AG09309 (cell line): ENCODE measurements at places on chromosomes 3 and 15.

DNA sequence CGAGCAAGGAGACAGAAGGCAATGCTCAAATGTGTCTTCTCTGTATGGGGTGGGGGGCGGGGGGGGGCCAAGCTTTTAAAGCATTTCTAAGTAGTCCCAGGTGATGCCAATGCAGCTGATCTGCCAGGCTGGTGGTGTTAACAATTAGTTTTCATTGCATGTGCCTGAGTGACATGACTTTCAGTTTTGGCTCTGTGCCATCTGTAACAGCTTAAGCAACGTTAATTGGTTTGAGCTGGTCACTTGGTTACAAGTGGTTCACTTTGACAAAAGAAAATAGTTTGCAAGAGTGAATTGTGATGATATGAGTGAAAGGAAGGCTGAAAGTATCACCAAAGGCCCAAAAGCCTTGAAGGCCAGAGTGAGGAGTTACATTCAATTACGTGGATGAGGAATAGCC, 26.4 kb upstream of the LRIG1 start:
- no peak for DNase-seq

DNA sequence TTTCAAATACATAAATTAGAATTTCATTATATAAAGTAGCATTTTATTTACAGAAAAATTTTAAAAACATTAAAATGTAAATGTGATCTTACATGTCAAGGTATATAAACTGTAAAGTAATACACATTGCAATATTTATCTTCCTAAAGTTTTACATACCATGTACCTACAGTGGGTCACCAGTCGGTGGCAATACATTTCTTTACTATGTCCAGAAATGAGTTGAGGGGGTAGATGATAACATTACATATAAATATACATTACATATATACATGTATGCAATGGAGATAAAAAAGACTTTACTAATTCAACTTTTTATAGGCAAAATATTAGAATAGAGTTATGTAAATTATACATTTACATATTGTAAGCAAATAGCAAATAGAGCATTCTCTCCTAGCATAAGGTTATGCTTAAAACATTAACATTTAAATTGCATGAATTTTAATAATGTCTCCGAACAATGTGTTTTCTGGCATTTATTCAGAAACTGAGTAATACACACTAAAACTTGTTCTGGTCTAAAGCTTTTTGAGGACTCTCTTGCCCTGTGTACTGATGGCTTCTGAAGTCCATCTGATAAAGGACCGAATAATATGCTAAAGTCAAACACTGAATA, 93.3 kb upstream of the NLGN1 start:
- no peak for DNase-seq

- DNase-seq: no peak
These were observed 168.1 kb upstream of the SATB1 start for GRCh38 chr3:18593231-18593630.

DNA sequence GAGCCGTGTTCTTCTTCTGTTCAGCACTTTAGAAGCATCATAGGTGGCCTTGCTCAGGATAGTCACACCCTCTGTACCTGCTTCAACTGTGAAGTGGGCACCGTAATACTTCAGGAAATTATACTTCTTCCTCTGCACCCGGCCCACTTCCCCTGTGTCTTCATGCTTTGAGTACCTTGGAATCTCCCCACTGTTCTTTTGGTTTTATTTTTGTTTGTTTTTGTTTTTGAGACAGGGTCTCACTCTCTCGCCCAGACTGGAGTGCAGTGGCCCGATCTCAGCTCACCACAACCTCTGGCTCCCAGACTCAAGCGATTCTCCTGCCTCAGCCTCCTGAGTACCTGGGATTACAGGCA, 1.7 kb downstream of the P2RY14 start:
- DNase-seq: no peak

GRCh38 chr3:28328188-28329151, 20.1 kb upstream of the ZCWPW2 start:
- no peak for DNase-seq

DNA sequence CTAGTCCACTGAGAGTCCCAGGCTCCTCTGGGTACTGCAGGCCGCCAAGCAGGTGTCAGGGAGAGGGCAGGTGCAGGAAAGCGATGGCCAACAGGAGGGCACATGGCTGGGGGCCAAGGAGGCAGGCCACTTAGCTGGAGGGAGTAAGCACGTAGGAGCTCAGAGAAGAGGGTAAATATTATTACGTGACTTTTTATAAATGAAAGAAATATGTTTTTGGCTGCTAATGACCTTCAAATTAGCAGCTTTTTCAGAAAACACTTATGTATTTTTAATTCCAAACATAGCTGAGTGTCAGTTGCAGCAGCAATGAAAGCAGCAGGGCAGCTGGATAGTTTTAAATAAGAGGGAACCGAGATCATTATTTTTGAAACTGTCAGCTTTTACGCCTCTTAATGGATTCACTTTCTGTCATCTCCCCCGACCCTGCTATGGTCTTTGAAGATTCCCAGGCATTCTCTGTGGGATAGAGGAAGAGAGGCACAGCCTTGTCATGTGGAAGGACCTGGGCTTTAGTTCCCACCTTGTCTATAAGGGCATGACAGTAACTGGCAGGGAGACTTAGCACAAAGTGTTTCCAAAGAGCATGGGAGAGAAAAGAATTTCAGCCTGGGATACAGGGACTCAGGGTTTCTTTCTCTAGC, 477.1 kb downstream of the EPHB1 start:
- no peak for DNase-seq

DNA sequence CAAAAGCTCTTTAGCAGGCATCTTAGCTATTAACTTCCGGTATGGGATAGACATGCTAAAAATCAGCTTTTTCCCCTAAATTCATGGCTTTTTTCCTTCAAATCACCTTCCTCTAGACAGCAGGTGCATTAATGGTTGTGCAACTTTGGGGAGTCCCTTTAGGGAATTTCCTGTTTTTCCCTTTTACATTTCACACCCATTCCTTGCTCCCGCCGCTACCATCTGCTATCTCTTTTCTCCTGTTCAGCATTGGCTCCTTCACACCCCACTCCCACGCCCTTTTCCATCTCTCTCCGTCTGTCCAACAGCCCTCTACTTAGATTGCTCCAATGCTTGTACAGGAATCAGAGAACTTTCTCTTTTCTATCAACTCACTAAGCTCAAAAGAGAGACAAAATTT, 43.4 kb downstream of the FEZF2 start:
- DNase-seq: no peak

DNA sequence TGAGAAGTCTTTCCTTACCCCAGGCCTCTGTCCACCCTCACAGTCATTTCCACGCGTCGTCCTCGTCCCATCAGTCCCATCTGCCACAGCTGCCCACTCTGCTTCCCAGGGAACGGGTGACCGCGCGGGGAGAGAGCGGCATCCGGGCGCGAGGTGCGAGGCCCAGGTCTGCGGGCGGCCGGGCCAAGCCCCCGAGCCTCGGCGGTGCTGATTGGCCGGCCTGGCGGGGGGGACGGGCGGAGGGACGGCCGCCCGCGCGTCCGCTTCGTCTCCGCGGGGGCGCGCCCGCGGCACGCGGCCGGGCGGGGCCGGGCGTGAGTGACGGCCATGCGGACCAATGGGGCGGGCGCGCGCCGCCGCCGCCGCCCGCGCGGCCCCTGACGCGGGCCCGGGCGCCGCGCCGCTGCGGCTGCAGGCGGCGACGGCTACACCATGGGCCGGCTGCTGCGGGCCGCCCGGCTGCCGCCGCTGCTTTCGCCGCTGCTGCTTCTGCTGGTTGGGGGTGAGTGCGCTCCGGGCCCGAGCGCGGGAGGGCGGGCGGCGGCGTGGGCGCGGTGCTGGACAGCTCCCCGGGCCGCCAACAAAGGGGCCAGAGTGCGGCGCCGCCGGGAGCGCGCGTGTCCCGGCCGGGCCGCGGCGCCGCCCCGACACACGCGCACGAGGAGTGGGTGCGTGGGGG, at the start of gene PODXL2:
TSS of gene PODXL2 (plus strand) at position 398 of the 679 bp plus-strand sequence. CDS start at position 433, 35 bp downstream.
- no peak for DNase-seq

DNA sequence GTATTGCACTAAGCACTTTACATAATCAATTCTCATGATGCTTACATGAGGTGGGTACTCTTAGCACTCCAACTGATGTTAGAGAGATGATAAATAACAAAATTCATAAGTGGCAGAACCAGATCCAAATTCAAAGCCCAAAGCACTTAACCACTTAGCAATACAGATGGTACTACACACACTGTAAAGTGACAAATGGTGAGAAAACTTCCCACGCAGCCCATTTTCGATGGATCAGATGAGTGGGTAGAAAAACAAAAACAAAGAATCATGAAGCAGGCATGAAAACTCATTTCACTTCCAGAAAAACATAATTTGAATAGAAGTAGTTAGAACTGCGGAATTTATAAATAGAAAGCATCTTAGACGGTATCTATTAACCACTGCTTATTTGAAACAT, 66.2 kb downstream of the FRMD4B start:
- no peak for DNase-seq
